HT1080 (cell line): ENCODE measurements at places on chromosomes 7 and 10. TPM values are rescaled to one million over a fixed set of nuclear protein-coding genes. Genes with fewer than 3 reads are reported as not detected.

CFAP58 gene
- total RNA-seq, result 0.58 and 1.8 TPM in 2 replicates

FMC1 gene
- 8.1 and 13.1 TPM in 2 replicates for total RNA-seq

CYP2C19 gene
- total RNA-seq, result not detected in 2 replicates

TMEM139 gene
- total RNA-seq, result not detected in 2 replicates

OR9A2 gene
- not detected in 2 replicates for total RNA-seq

LLCFC1 gene
- total RNA-seq, result not detected in 2 replicates

PANK1 gene
- total RNA-seq, result 3.8 and 5.0 TPM in 2 replicates

LRIT1 gene
- not detected in 2 replicates for total RNA-seq

H2BK1 gene
- total RNA-seq, result not detected in 2 replicates

AMZ1 gene
- total RNA-seq, result not detected in 2 replicates

SLC16A9 gene
- total RNA-seq, result 0.73 and 1.2 TPM in 2 replicates

TDRD1 gene
- total RNA-seq, result not detected in 2 replicates

GIMAP4 gene
- not detected in 2 replicates for total RNA-seq

ASB15 gene
- not detected in 2 replicates for total RNA-seq

ACBD7 gene
- total RNA-seq, result 0.27 and 0.39 TPM in 2 replicates

LIPJ gene
- total RNA-seq, result not detected in 2 replicates
